DMS 273 treated with DMSO at 0.1 percent for 48 hours (cell line): ENCODE measurements at places on chromosomes 5 and 9.

- DNase-seq: peak; percentile 14
These were observed 24.2 kb upstream of the MELK start for GRCh38 chr9:36548454-36548853.

DNA sequence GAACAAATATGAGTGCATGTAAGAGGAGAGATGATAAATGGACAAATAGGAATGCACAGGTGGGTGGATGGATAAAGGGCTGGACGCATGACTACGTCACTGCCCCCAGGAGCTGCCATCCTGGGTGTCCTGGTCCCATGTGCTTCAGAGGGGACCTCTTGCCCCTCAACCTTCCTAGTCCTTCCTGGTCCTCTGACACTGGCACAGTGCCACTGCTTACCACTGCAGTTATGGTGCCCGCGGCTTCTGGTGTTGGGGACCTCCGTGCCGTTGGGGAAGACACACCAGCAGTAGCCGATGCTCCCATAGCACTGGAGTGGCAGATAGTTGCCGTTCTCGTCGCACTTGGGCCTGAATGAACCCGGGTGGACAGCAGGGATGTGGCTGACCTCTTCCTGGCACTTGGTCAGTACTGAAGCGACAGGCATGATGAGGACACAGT, 9.8 kb downstream of the CD74 start:
- no peak for DNase-seq

DNA sequence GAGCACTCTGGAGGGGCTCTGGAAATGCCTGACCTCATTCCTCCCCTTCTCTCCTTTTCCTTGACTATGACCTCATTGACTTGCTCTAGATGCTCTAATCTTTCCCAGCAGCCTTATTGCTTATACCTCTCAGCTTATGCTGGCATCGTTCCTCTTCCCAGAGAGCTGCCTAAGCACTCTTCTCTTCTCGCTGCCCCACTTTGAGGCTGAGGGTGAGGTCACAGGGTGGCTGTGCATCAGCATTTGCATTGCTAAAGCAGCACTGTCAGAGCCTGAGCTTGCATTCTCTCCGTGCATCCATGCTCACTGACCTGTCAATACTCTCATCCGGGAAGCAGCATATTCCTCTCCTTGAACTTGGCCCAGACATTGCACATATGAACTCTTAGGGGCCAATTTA, 96.4 kb upstream of the NTRK2 start:
- DNase-seq: no peak

DNA sequence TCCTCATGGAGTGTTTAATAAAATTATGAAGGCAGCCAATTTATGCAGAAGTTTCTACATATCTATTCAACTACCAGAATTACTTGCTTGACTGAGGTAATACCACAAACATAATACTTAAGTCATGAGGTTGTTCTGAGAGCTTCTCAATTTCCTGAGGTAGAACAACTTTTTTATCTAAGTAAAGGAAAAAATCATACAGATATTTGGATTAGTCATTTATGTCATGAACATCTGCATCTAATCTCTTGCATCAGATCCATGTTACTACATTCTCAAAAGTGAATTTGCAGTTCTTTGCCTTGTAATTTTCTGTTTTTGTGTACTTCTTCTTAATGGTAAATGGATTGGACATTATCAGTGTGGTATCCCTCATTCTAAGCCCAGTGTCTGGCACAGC, 60.4 kb upstream of the RGMB start:
- DNase-seq: no peak

- no peak for DNase-seq
These were observed 1.6 kb downstream of the PDGFRB start for GRCh38 chr5:150153957-150154617.

GRCh38 chr5:31981361-31981945, 192.7 kb downstream of the GOLPH3 start:
- DNase-seq: no peak

DNA sequence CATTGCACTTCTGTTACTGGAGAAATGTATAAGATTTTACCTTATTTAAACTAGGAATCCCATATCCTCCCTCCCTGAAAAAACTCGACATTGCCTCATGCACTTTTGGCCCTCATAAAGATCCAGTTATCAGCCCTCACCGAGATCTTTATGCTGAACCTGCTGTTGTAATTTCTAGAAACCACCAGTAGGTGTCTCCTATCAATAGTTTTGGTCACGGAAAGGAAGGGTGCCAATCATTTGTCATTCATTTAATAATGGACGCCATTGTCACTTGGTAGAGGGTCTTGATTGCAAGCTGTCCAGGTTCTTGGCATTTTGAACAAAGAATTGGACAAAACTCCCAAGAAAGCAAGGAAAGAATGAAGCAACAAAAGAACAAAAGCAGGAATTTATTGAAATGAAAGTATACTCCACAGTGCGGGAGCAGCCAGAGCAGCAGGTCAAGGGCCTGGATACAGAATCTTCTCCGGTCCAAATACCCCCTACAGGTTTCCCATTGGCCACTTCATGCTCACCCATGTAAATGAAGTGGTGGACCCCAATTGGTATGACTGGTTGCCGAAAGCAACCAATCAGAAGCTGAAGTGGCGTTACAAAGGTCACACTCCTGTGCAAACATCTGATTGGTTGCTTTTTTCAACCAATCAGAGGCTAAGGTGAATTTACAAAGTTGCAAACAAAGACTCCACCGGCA, 524.3 kb downstream of the PSAT1 start:
- no peak for DNase-seq

DNA sequence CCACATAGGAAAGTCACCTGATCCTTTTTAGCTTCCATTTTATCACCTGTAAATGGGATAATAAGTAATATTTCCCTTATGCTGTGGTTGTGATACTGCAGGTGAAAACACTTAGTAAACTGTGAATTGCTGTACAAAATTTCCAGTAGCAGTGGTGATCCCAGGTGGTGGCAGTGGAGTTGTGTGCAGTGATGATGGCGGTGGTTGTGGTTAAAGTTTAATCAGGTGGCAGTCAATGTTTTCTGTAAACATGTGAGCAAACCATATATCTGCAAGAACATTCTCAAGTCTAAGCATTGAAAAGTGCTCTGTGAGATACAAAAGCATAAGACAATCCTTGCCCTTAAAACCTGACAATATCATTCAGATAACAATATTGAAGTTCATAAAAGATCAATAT, 480.2 kb downstream of the RASEF start:
- no peak for DNase-seq

DNA sequence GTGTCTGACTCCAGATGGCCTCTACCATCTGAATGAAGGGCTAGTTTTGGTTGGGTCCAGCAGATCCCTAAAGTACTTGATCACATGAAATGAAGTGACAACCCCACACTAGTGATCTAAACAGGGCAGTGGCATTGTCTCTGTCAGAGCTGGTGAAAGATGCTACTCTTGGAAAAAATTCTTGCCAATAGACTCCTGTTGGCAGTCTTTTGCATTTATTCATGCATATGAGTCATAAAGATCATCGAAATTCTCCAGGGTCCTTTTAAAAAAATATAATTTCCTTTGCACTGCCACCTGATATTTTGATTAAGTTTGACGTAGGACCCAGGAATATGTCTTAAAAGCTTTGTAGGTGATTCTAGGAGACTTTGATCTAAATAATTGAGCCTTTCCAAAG, 135.1 kb upstream of the ELL2 start:
- DNase-seq: no peak

GRCh38 chr5:31962351-31962751, 211.8 kb downstream of the GOLPH3 start:
- no peak for DNase-seq

DNA sequence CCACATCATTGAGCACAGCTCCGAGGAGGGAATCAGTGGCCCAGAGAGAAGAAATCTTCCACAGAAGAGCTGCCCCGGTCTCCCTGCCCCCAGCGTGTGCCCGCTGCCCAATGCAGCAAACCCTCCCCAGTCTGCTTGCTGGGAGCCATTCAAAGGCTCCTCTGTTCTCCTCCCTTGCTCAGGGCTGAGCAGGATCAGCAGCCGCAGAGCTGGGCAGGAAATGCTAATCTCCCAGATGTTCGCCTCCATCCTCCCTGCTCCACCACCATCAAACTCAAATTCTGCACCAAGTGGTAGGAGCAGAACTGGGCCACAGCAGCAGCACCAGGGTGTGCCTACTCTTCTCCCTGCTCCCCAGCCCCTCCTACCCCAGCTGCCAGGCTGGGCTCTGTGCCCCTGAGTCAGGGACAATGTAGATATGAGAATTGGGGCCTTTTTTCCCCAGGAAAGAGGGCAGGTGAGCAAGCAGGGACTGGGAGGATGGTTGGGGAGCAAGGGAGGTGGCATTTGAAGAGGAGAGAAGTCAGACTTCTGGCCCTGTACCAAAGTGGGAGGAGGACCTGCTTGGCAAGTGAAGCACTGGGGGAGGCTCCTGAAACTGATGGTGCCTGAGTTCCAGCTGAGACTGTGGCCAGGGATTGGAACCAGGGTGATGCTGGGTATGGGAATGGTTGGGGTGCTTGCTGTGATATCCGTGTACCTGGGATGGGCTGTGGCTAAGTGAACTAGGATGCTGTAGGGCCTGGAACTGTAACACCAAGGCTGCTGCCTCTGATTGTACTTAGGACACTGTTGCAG, 1.9 kb upstream of the PCDH1 start:
- DNase-seq: no peak

GRCh38 chr5:10030219-10030831, 219.4 kb downstream of the ATPSCKMT start:
- DNase-seq: no peak

- DNase-seq: no peak
These were observed 168.4 kb upstream of the SMIM23 start for GRCh38 chr5:171617266-171617665.

DNA sequence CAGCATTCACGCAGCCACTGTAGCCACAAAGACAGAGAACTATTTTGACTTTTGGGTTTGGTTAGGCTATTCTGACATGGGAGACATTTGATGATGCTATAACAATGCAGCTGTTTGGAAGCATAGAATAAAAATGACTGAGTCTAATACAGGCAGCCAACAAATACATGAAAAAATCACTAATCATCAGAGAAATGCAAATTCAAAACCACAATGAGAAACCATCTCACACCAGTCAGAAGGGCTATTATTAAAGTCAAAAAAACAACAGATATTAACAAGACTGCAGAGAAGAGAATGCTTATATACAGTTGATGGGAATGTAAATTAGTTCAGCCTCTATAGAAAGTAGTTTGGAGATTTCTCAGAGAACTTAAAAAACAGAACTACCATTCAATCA, 107.1 kb upstream of the POC5 start:
- DNase-seq: no peak

DNA sequence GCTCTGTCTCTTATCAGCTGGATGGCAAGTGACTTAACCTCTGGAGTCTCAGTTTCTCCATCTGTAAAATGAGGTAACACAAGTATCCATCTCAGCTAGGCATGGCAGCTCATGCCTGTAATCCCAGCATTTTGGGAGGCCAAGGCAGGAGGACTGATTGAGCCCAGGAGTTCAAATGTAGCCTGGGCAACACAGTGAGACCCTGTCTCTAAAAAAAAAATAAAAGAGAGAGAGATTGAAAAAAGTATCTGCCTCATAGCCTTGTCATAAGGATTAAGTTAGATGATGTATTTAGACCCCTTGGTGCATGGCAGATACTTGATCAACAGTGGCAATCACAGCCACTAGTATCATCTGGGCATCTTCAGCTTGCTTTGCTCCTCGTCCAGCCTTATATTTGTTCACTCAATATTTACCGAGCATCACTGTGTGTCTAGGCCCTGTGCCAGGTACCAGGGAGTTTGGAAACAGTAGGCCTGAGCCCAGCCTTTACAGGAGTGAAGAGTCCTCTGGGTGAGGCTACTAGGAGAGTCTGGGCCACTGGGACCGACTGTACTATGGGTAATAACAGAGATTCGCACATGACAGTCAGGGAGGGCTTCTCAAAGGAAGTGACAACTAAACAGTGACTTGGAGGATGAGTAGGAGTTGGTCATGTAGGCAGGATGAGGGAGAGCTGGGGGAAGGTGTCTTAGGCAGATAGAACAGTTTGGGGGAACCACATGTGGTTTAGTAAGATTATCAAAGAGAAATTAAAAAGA, 34.2 kb downstream of the CORO2A start:
- no peak for DNase-seq

DNA sequence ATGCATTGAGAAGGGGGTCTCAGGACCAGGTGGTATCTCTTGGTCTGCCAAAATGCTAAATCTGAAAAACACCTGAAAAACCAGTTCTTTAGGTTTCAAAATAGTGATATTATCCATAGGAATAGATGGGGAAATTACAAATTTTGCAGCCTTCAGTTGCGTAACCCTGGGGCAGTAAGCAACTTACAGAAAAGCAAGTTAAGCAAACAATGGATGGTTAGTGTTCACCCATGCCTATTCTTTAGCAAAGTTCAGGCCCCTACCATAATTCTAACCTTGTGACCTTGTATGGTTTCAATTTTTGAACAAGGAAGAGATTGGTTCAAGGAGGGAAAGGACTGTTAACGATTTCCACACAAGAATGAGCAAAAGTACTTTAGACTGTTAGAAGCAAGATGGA, 24.5 kb downstream of the GLRX start:
- no peak for DNase-seq

DNA sequence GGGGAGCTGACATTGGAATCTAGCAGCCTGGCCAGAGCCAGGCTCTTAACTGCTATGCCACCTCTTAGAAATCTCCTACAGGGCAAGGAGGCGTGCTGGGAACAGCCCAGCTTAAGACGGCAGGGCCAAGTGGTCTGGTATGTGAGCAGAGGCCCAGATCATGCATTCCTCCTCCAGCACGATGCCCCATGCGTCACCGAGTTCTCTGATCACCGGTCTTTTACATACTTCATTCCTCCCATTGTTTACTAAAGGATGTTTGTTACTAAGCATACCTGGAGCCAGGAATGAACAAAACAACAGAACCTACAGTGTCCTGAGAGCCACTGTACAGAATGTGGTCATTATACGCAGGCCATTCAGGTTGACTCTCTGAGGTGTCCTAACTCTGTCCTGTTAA, 73.8 kb downstream of the TRIO start:
- no peak for DNase-seq

DNA sequence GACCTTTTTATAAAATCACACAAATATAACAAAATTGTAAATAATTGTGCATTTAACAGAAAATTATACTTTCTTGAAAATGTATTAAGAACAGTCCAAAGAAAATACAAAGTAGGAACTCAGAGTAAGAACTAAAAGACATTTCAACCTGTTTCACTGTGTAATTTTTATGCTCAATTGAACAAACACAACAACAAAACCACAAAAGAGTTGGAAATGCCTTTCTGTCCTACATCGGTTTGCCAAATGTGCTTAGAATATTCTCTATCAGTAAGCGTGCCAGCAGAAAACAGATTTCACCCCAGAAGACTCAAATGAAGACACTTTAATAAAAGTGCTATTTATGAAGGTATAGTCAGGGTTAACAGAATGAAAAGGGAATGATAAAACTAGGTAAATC, 592.1 kb downstream of the PRELID2 start:
- no peak for DNase-seq

GRCh38 chr9:26800322-26800721, 92.3 kb downstream of the CAAP1 start:
- DNase-seq: no peak

DNA sequence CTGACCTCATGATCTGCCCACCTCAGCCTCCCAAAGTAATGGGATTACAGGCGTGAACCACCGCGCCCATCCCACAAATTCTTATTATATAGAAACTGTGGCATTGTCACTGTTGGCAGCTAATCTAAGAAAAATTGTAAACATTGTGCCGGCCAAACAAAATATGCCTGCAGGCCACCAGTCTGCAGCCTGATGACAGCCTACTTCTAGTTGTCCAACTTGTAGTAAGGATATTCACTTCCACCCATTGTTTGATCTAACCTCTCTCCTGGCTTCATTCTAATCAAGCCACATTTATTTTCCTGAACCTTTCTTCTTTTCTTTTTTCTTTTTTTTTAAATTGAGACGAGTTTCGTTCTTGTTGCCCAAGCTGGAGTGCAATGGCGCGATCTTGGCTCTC, 13.7 kb upstream of the TMED9 start:
- DNase-seq: no peak
